T-helper 2 cell treated with Interferon-gamma antibody and Interleukin-4, amounts not matched to agents 100 ng/mL and 5 ng/mL, for 36 hours (primary cell): ENCODE measurements at places on chromosomes 3 and 15. TPM values are rescaled to one million over a fixed set of nuclear protein-coding genes. Genes with fewer than 3 reads are reported as not detected.

The MUC20 gene
- total RNA-seq: 5.3 and 5.4 TPM in 2 replicates

The PSTPIP1 gene
- total RNA-seq: 142 and 144 TPM in 2 replicates

The MAGI1 gene
- total RNA-seq: 0.48 and 1.1 TPM in 2 replicates

The STARD9 gene
- 11.7 and 14.4 TPM in 2 replicates for total RNA-seq

The ANKRD63 gene
- total RNA-seq: 0.23 TPM in 1 of 2 replicates, not detected in the other

The THPO gene
- total RNA-seq: not detected in 2 replicates

The CYP11A1 gene
- not detected in 2 replicates for total RNA-seq

The IQCF5 gene
- total RNA-seq: not detected in 2 replicates

The NPAP1 gene
- total RNA-seq: not detected in 2 replicates

The FETUB gene
- not detected in 2 replicates for total RNA-seq

The SEMA7A gene
- total RNA-seq: 6.8 and 8.4 TPM in 2 replicates

The SLC7A14 gene
- total RNA-seq: not detected in 2 replicates

The LRRC49 gene
- total RNA-seq: not detected in 2 replicates

The SLC2A2 gene
- not detected in 2 replicates for total RNA-seq

The SEC11A gene
- total RNA-seq: 115 and 116 TPM in 2 replicates

The EPHA3 gene
- total RNA-seq: not detected in 2 replicates

The CD96 gene
- 223 and 241 TPM in 2 replicates for total RNA-seq

The MRAS gene
- not detected in 2 replicates for total RNA-seq

The PLXNB1 gene
- 1.6 and 1.9 TPM in 2 replicates for total RNA-seq

The AGBL1 gene
- not detected in 2 replicates for total RNA-seq

The COL6A6 gene
- total RNA-seq: not detected in 2 replicates

The LAMB2 gene
- not detected in 2 replicates for total RNA-seq

The SLC6A1 gene
- total RNA-seq: not detected in 2 replicates
